T-helper 17 cell (primary cell): ENCODE measurements at places on chromosomes 1 and 21.

DNA sequence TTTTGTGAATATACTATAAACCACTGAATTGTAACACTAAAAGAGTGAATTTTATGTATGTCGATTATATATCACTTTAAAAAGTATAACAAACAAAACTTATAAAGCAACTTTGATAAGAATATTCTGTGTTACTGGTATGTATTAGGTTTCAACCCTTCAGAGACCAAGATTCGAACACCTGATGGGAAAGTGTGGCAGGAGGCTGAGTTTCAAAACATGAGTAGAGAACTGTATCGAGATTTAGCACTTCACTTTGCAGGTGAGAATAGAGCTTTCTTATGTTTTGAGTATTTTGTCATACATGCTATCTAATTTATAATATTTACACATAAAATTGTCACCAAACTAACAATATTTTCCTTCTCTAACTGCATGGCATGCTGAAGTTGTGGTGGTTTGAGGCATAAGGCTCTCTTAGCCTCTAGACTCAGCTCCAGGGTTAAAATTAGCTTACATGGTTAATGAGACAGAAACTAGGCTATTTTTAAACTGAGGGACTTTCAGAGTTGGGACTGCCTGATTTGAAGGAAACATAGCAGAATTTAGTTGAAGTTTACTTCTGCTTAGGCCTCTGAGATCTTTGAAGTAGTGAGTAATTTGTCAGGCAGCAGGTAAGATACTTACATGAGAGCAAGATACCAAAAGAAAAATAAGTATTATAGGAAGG lies 48.6 kb downstream of the CEP350 start:
- peaks cover 4% of the 10 kb centered on the region for H3K36me3 ChIP-seq
- no peak overlapping the region for H3K27ac ChIP-seq
- peaks cover 4% of the 10 kb centered on the region for H3K4me1 ChIP-seq

- peaks cover 43% of the 10 kb centered on the region for H3K27me3 ChIP-seq
- H3K4me1 ChIP-seq = no peaks in the 10 kb centered on the region
- no peak for DNase-seq
- no peak overlapping the region for H3K4me3 ChIP-seq
- H3K27ac ChIP-seq = no peak overlapping the region
- no peaks in the 10 kb centered on the region for H3K36me3 ChIP-seq
These were observed 456.8 kb downstream of the SETD4 start for GRCh38 chr21:35603494-35603893.

- H3K36me3 ChIP-seq = no peaks in the 10 kb centered on the region
- H3K4me3 ChIP-seq = no peak overlapping the region
- H3K27ac ChIP-seq = peak overlapping the region; percentile 71
- peak; percentile 48 for DNase-seq
- peaks cover 15% of the 10 kb centered on the region for H3K4me1 ChIP-seq
These were observed 39.6 kb upstream of the LDLRAP1 start for GRCh38 chr1:25503551-25504426.

DNA sequence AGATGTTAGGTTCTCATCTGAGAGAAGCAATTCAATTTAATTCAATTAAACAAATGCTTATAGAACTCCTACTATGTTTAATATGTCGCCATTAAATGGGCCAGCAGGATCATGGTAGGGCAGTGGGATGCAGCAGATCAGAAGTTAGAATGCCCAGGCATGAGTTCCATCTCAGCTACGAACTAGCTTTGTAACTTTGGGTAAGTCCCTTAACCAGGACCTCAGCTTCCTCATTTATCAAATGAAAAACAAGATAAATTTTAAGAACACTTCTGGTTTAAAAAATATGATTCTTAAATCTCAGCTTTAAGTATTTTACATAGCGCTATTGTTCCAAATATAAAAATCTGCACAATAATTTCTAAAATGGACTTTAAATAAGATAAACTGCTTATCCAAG lies 67.5 kb upstream of the GFI1 start:
- peaks cover 2% of the 10 kb centered on the region for H3K36me3 ChIP-seq
- no peak for DNase-seq
- no peak overlapping the region for H3K27ac ChIP-seq
- H3K4me3 ChIP-seq = no peak overlapping the region

- H3K27ac ChIP-seq = no peak overlapping the region
- H3K27me3 ChIP-seq = no peaks in the 10 kb centered on the region
- no peak for DNase-seq
- peaks cover 8% of the 10 kb centered on the region for H3K4me1 ChIP-seq
- H3K36me3 ChIP-seq = no peaks in the 10 kb centered on the region
- no peak overlapping the region for H3K4me3 ChIP-seq
These were observed 134.2 kb downstream of the NEK7 start for GRCh38 chr1:198291036-198291435.

DNA sequence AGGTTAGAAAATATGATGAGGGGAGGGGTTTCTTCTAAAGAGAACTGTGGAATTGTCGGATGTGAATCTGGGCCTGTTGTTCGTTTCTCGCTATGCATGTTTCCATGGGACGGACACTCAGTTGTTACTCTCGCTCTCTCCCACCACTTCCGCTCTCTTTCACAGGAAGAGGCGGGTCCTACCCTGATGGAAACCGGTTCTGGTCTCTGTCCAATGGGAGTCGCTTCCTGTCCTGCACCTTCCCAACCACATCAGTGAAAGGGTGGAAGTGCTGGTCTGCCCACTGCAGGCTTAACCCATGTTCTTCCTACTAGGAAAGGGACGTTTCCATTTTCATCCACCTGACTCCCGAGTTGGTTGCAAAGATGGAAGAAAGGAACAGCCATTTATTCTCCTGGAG lies 119.4 kb downstream of the KCNJ15 start:
- H3K27me3 ChIP-seq = peaks cover 42% of the 10 kb centered on the region
- no peak overlapping the region for H3K27ac ChIP-seq
- no peak for DNase-seq

DNA sequence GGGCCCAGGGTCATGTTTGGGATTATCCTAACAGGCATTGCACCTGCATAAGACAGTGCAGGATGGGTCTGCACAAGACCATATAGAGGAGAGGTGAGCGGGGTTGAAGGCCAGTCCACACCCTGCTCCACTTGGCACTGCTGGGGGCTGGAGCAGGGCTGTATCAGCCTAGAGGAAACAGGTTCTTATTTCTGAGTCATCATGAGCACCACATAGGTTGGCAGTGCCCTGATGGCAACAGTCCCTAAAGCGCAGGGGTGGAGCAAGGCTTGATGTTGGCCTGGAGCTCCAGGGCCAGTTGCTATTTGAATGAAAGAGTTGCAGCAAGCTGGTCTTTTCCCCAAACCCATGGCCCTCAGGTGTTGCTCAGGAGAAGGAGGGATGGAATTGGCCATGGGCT lies 29.8 kb upstream of the BMP8B start:
- H3K36me3 ChIP-seq = peaks cover 2% of the 10 kb centered on the region
- DNase-seq = no peak
- no peak overlapping the region for H3K27ac ChIP-seq
- H3K27me3 ChIP-seq = peaks cover 38% of the 10 kb centered on the region
- peaks cover 5% of the 10 kb centered on the region for H3K4me1 ChIP-seq

DNA sequence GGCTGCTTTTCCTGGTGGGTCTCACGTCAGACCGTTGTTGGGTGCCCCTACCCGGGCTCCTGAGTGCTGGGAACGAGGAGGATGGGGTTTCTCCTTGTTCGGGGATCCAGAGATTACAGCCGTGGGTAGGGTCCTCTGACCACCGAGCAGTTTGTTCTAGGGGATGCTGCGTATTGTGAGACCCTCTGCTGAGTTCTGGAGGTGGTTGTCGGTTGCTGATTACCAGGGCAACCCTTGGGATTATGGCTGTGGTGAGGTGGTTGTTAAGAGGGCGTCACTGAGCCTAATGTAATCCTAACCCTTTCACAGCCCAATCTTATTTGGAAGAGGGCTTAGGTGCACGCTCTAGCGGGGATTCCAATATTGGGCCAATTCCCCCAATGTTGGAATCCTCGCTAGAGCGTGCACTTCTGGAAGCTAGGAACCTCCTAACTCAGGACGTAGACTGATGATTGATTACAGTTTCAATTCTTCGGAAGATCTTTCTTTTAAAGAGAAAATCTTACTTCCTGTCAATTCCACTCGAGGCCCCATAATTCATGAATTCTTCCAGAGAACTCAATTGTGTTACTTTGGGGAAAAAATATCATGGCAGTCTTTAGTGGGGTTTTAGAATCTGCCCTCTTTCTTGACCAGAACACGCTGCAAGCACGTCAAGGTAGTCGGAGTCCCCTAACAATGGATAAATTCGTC lies 483 bp downstream of the TCEANC2 start:
- H3K27me3 ChIP-seq = no peaks in the 10 kb centered on the region
- H3K4me1 ChIP-seq = peaks cover 29% of the 10 kb centered on the region
- H3K36me3 ChIP-seq = peaks cover 12% of the 10 kb centered on the region

DNA sequence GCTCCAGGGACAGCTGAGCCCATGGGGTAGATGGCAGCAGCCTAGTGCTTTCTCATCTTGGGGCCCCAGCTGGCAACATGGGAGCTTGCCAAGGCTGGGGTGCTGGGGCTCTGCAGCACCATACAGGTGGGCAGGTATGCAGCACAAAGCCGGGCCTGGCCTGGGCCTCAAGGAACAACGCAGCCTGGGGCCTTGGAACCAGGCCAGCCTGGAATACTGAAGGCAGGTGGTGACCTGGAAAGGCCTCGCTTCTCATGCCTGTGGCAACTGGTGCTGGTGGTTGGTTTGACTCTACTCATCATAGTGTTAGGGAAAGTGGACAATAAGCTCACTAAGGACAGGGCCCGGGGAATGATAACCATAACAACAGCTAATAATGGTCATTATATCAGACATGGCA lies 27.0 kb upstream of the SDHB start:
- no peak for DNase-seq
- H3K4me3 ChIP-seq = no peak overlapping the region
- peaks cover 3% of the 10 kb centered on the region for H3K36me3 ChIP-seq
- peaks cover 19% of the 10 kb centered on the region for H3K27me3 ChIP-seq
- no peak overlapping the region for H3K27ac ChIP-seq
- peaks cover 7% of the 10 kb centered on the region for H3K4me1 ChIP-seq

GRCh38 chr1:117895482-117896114 lies 33.8 kb downstream of the GDAP2 start:
- H3K4me1 ChIP-seq = peaks cover 3% of the 10 kb centered on the region
- H3K4me3 ChIP-seq = no peak overlapping the region
- H3K36me3 ChIP-seq = peaks cover 2% of the 10 kb centered on the region
- H3K27ac ChIP-seq = peak overlapping the region; percentile 57
- H3K27me3 ChIP-seq = no peaks in the 10 kb centered on the region

GRCh38 chr1:29985606-29985945 lies 737.8 kb downstream of the MATN1 start:
- H3K4me1 ChIP-seq = no peaks in the 10 kb centered on the region
- no peak overlapping the region for H3K4me3 ChIP-seq
- H3K27ac ChIP-seq = no peak overlapping the region

DNA sequence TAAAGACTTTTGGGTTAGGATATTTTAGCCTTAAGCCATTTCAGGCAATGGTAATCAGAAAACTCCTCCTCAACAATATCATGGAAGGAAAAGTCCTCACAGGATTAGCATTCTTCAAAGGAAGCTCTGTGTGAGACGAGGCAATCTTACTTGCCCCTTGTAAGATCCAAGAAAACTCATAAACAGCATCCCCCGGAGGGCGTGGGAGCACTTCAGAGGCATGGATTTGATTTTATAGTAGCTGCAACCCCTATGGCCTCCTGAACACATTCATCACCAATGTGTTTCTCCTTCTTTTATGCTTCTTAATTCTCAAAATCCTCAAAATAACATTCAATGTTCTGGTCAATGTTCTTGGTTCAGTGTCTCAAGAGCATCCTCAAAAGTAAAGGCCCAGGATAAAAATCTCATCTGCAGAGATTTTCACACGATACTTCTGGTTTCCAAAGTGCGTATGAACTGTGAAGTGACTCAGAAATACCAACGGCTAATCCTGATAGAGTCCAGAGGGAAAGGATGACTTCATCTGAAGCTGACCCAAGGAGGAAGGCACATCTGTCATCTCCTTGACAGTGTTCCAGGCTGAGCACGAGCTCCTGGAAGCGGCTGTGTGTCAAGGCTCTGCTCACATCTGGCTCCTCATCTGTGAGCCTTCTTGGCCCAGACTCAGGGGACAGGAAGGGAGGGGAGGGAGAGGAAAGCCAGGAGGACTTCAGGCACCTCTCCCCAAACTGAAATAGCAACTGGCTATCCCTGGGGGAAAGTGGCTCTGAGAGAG lies 49.3 kb upstream of the PSEN2 start:
- no peaks in the 10 kb centered on the region for H3K27me3 ChIP-seq
- no peak overlapping the region for H3K27ac ChIP-seq
- H3K4me1 ChIP-seq = peaks cover 20% of the 10 kb centered on the region
- H3K4me3 ChIP-seq = no peak overlapping the region
- no peak for DNase-seq

- H3K27me3 ChIP-seq = peaks cover 27% of the 10 kb centered on the region
- no peaks in the 10 kb centered on the region for H3K36me3 ChIP-seq
- no peak for DNase-seq
- no peak overlapping the region for H3K27ac ChIP-seq
- H3K4me3 ChIP-seq = no peak overlapping the region
- H3K4me1 ChIP-seq = peaks cover 2% of the 10 kb centered on the region
These were observed 8.7 kb downstream of the C4BPA start for GRCh38 chr1:207112616-207113296.

- no peak for DNase-seq
- H3K27ac ChIP-seq = no peak overlapping the region
- peaks cover 51% of the 10 kb centered on the region for H3K27me3 ChIP-seq
- no peak overlapping the region for H3K4me3 ChIP-seq
- H3K4me1 ChIP-seq = peaks cover 2% of the 10 kb centered on the region
These were observed 40.3 kb downstream of the PLEKHA6 start for GRCh38 chr1:204319462-204319861.

DNA sequence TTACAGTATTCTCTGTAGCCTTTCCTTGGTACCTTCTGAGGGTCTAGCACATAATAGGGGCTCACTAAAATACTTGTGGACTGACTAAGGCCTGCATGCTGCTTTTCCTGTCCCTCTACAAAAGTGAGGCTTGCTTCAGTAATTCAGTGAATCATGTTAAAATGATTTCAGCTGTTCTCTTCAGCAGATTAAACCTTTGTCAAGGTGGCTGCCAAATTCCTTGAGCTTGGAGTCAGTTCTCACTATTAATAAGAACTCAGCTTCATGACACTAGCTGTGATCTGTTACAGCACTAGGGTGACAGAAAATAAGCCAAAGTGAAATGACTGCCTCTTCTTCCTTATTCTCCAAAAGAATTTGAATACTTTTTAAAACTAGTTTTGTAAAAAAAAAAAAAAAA lies 128.8 kb downstream of the KCNN3 start:
- H3K4me1 ChIP-seq = peaks cover 27% of the 10 kb centered on the region
- no peak overlapping the region for H3K4me3 ChIP-seq
- H3K36me3 ChIP-seq = peaks cover 7% of the 10 kb centered on the region
- no peak for DNase-seq
- H3K27ac ChIP-seq = no peak overlapping the region

DNA sequence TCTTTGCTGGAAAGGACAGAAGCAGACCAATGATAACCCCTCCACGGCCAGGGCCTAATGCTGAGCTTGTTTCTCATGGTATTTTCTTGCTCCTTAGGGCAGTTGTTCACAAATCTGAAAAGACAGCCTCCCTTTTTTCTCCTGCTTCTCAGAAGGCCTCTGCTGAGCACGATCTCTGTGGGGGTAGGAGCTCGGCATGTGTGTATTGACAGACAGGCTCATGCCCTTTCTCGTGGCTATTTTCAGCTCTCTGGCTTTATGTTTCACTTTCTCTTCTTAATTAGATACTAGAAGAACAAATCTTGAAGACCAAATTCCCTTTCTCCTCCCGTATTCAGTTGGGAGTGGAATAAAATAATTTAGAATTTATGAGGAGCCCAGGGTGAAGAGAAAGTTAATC lies 768 bp upstream of the RIIAD1 start:
- H3K27me3 ChIP-seq = peaks cover 69% of the 10 kb centered on the region
- H3K4me3 ChIP-seq = peak overlapping the region; percentile 86
- peaks cover 19% of the 10 kb centered on the region for H3K4me1 ChIP-seq
- peaks cover under 1% of the 10 kb centered on the region for H3K36me3 ChIP-seq
